CD4-positive, alpha-beta T cell treated with Interleukin-6 at 100 ng/mL for 8 hours (primary cell): ENCODE measurements at places on chromosomes 7 and 10.

GRCh38 chr7:130468612-130469011, 23.3 kb upstream of the MEST start:
- DNase-seq: no peak

- no peak for DNase-seq
Observed at GRCh38 chr10:30079408-30079807, 20.0 kb upstream of the JCAD start.

DNA sequence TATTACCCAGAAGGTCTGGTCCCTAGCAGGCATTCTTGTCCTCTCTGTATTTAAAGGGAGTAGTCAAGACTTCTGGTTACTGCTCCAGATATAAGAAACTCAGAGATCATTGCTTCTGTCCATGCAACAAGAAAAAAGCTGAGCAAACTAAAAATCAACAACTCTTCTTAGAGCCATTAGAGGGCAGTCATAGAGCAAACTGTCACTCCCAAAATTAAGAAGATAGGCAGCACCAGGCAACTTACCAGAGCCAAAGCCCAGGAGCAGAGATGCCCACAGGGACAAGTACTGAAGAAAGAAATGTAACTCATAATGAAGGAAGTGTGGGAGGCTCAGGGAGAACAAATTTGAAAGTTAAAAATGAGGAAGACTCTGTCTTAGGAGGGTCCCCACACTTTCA, 472.9 kb upstream of the COBL start:
- DNase-seq: no peak

- no peak for DNase-seq
Observed at GRCh38 chr7:14197280-14197679, 207.8 kb upstream of the ETV1 start.

DNA sequence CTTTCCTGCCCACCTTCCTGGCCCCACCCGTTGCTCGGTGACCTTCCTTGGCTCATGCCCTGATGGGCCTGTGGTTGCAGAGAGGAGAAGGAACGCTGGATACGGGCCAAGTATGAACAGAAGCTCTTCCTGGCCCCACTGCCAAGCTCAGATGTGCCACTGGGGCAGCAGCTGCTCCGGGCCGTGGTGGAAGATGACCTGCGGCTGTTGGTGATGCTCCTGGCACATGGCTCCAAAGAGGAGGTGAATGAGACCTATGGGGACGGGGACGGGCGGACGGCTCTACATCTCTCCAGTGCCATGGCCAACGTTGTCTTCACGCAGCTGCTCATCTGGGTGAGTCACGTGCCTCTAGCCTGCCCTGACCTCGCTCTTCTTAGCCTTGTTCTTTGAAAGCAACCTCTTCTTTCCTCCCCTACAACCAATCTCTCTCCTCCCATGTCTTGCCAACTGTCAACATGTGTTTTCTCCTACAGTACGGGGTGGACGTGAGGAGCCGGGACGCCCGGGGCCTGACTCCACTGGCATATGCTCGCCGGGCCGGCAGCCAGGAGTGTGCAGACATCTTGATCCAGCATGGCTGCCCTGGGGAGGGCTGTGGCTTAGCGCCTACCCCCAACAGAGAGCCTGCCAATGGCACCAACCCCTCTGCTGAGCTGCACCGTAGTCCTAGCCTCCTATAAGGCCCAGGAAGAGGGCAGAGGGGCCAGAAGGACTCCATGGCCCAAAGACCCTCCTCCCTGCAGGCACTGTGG, 24.1 kb downstream of the GBX1 start:
- no peak for DNase-seq

GRCh38 chr10:129170812-129171211, 296.2 kb upstream of the MGMT start:
- DNase-seq: no peak

GRCh38 chr7:140245611-140246105, 68.9 kb upstream of the KDM7A start:
- no peak for DNase-seq

DNA sequence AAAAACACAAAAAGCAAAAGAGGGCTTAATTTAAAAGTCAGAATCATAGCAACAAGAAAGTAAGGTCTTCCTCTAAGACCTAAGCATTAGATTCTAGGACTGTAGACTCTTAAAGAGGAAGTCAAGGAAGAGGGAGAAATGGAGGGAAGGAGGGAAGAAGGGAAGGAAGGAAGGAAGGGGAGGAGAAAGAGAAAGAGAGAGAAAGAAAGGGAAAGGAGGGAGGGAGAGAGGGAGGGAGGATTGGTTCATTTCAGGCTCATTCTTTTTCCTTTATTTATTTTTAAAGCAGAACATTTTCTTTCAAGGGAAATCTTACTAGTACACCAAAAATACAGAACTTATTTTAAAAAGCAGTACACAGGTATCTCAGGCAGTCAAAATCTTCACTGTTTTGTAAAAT, 81.1 kb downstream of the DLG5 start:
- no peak for DNase-seq

GRCh38 chr7:141792526-141792925, 2.5 kb downstream of the TAS2R5 start:
- DNase-seq: no peak

DNA sequence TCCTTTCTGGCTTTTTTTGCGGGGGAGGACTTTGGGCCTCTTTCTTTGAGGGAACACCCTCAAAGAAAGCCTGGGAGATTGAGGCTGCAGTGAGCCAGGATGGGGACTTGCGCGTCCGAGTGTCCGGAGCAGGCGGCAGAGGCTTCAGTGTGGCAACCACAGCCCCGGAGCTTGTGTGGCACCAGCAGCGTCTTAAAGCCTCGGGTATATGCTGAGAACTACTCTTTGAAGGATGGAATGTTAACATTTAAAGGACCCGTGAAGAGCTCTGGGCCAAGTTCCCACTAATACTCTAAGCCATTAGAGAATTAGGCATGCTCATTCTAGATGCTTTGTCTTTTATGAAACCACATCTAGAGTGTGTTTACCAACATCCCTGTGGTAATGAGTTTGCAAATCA, 168.2 kb downstream of the SEPTIN7 start:
- DNase-seq: no peak

DNA sequence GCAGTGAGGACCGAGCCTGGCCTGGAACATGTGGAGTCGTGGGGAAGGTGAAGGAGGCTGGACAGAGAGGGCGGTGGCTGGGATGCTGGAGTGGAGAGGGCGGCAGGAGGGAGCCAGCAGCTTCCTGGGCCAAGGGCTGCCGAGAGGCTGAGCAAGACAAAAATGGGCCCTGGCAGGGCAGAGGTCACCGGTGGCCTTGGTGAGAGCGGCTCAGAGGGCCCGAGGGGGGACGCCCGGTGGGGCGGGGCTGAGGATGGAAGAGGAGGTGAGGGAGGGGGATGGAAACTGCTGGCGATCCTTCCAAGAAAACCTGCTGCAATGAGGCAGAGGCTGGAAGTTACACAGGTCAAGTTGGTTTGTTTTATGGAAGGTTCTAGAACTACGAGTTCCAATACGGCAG, 69.5 kb downstream of the ELFN1 start:
- no peak for DNase-seq

DNA sequence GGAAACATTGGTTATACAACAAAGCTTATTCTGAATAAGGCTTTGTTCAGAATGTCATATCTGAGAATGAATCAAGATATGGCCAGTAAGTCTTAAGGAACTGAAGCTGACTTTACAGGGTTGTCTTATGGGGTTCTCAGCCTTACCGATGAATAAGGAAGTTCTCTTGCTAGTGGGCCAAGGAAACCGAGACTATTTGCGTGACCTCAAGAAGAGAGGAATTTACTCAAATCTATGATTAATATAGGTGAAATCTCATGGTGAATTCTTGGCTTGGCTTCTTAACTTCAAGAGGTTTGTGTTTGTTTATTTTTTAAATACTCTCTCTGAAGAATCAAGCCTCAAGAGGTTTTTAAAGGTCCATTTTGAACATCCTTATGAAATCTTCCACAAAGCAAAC, 4.7 kb upstream of the MRLN start:
- DNase-seq: no peak

- DNase-seq: no peak
Observed at GRCh38 chr10:72552857-72553256, 73.0 kb downstream of the MICU1 start.

DNA sequence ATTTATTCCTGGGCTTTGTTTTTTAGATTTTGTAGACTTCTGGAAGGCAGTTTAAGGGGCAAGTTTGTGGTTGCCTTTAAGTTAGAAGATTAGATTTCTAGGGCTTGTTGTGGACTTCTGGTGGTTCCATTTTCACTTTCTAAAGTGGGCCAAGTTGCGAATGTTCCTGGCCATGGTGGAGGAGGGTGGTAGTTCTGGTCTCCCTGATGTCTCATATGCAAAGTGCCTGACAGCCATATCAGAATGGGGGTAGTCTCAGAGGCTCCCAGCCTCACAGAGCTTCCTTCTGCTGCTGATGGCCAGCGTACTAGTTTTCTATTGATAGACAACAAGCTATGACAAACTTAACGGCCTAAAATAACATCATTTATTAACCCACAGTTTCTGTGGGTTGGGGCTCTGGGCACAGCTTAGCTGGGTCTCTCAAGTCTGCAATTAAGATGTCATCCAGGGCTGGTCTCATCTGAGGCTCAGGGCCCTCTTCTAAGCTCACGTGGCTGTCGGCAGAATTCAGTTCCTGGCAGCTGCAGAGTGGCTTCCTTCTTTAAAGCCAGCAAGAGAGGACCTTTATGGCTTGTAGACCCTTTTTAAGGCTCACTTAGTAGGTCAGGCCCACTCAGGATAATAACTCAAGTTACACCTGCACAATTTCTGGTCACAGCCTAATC, 44.8 kb downstream of the BMPER start:
- no peak for DNase-seq

- DNase-seq: no peak
Observed at GRCh38 chr7:916291-916941, 38.1 kb downstream of the ADAP1 start.

DNA sequence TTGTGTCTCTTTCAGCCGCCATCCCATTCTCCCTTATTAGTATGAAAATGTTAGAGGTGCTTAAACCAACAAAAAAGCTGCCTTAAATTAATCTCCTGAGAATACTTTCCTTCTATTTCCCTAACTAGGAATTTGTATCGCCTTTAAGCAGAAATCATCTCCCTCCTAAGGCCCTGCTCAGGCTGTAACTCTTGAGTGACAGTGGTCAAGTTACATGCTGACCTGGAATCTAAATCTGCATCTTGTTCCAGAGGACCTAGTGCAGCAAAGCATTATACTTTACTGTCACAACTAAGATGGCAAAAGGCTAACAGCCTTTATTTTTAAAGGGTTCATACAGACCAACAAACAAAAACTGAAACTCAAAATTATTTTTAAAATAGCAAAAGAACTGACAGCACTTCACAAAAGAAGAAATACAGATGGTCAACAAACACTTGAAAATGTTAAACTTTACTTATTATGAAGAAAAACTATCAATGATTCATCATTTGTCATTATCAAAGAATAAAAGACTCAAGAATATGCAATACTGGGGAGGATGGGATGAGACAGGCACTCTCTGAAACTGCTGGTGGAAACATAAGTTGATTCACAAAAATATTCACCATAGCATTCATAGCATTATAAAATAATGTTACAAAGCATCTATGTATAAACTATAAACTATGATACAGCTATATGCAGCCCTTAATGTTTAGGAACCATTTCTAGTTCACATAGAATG, 11.0 kb downstream of the CYREN start:
- DNase-seq: no peak

GRCh38 chr10:11746883-11747539, 4.8 kb downstream of the ECHDC3 start:
- no peak for DNase-seq

GRCh38 chr10:102280397-102281101, 35.2 kb downstream of the GBF1 start:
- no peak for DNase-seq

GRCh38 chr10:86652361-86653202, 1.8 kb upstream of the OPN4 start:
- no peak for DNase-seq

GRCh38 chr7:116218051-116218645, 7.8 kb downstream of the TES start:
- no peak for DNase-seq

- DNase-seq: no peak
Observed at GRCh38 chr10:17655567-17656146, 11.7 kb downstream of the STAM start.

GRCh38 chr10:92757711-92758104, 68.0 kb downstream of the HHEX start:
- DNase-seq: no peak

DNA sequence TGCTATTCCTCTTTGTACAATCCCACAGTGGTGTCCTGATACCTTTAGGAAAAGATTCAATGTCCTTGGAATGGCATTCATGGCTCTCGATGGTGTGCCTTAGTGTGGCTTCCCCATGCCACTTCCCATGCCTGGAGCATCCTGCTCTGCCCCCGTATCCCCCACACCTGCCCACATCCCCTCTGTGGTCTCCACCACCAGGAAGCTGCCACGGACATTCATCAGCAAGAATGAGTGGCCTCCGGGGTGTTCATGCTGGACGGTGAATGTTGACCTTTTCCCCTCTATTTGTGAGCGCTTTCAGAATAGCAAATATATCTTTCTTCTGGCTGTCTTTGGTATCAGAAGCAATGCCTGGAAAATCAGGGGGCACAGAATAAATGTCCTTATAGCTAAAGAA, 262.0 kb upstream of the NRP1 start:
- no peak for DNase-seq

GRCh38 chr10:24681572-24682088, 42.1 kb downstream of the ARHGAP21 start:
- DNase-seq: no peak

DNA sequence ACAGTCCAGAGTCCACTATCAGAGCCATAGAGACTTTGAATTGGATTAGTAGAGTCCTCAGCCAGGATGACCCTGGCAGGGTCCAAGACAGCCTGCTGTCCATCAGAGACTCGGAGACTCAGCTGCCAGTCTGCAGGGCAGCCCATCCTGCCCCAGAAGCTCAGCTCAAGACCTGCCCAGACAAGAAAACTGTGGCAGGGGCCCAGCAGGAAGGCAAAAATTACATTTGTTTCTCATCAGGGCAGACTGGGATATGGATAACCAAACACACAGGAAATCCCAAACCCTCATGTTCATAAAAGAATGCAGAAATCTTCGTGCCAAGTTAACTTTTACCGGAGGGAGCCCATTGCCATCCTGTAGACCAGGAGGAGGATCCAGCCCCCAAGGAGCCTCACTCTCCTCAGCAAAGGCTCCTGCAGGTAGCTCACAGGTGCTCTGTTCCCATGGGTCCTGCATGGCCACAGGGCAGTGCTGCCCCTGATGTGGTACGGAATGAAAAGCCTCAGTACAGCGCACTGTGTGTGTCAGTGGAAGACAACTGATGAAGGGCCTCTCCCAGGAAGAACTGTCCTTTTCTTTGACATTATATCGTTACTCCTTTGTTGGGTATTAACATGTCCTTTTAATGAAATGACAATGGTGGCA, 222.2 kb downstream of the KCNMA1 start:
- DNase-seq: no peak

GRCh38 chr7:43104874-43105520, 7.5 kb upstream of the HECW1 start:
- DNase-seq: no peak

GRCh38 chr10:20089879-20090278, 273.6 kb downstream of the PLXDC2 start:
- no peak for DNase-seq

GRCh38 chr7:139427788-139428187, 55.7 kb downstream of the KLRG2 start:
- DNase-seq: no peak
